ENCODE measurements at places on chromosomes 5 and 9. TPM values are rescaled to one million over a fixed set of nuclear protein-coding genes. Genes with fewer than 3 reads are reported as not detected.

The CATSPER3 gene
- total RNA-seq: 0.11 TPM

The VCAN gene
- total RNA-seq: 327 TPM

The TAF11L10 gene
- total RNA-seq: not detected

The NPDC1 gene
- total RNA-seq: 43.1 TPM

The KLHL9 gene
- total RNA-seq: 41.9 TPM

The RNF183 gene
- total RNA-seq: not detected

The COMMD10 gene
- 26.0 TPM for total RNA-seq

The SLC27A6 gene
- 0.32 TPM for total RNA-seq

The ARL14EPL gene
- not detected for total RNA-seq

GRCh38 chr5:174239718-174240117, 194.2 kb downstream of the NSG2 start:
- no peaks in the 10 kb centered on the region for H3K4me1 ChIP-seq
- no peaks in the 10 kb centered on the region for H3K36me3 ChIP-seq
- no peaks in the 10 kb centered on the region for H3K27me3 ChIP-seq
- H3K27ac ChIP-seq: no peak overlapping the region
- H3K4me3 ChIP-seq: no peak overlapping the region

DNA sequence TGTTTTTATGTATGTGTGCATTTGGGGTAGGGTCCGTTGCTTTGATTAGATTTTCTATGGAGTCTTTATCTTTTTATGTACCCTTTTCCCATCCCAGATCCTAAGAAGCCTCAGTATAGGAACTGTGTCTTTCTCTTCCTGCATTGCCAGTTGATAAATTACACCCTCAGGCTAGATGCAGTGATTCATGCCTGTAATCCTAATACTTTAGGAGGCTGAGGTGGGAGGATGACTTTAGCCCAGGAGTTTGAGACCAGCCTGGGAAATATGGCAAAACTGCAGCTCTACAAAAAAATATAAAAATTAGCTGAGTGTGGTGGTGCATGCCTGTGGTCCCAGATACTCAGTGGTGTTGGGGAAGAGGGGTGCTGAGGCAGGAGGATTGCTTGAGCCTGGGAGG, 40.2 kb downstream of the NLN start:
- peak; percentile 22 for DNase-seq
- H3K36me3 ChIP-seq: peaks cover 14% of the 10 kb centered on the region
- no peaks in the 10 kb centered on the region for H3K27me3 ChIP-seq
- no peak overlapping the region for H3K4me3 ChIP-seq
- peaks cover 10% of the 10 kb centered on the region for H3K4me1 ChIP-seq

- no peaks in the 10 kb centered on the region for H3K36me3 ChIP-seq
- H3K27ac ChIP-seq: no peak overlapping the region
- H3K4me3 ChIP-seq: peak overlapping the region; percentile 77
- DNase-seq: peak; percentile 77
- no peaks in the 10 kb centered on the region for H3K4me1 ChIP-seq
- peaks cover 18% of the 10 kb centered on the region for H3K27me3 ChIP-seq
Measured at GRCh38 chr9:126722252-126722921, 82.5 kb upstream of the ZBTB43 start.

DNA sequence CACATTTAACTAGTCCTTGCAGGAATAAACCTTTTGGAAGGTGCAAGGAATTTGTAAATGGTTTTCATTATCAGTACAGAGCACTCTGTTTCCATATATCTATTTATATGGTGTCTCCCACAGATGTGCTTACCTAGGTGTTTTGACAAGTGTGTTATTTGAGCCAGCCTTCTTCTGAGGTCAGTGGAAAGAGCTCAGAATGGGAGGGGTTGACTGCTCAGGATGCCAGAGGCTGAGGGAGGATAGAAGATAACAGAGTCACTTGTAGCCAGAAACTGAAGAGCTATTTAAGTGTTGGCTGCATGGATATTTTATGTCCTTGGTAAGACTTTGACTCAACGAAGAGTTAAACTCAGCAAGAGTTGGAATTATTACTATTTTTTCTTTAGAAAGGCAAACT, 5.0 kb downstream of the CMYA5 start:
- no peak overlapping the region for H3K27ac ChIP-seq
- H3K4me1 ChIP-seq: peaks cover 9% of the 10 kb centered on the region
- no peak overlapping the region for H3K4me3 ChIP-seq
- H3K36me3 ChIP-seq: no peaks in the 10 kb centered on the region
- H3K27me3 ChIP-seq: no peaks in the 10 kb centered on the region

DNA sequence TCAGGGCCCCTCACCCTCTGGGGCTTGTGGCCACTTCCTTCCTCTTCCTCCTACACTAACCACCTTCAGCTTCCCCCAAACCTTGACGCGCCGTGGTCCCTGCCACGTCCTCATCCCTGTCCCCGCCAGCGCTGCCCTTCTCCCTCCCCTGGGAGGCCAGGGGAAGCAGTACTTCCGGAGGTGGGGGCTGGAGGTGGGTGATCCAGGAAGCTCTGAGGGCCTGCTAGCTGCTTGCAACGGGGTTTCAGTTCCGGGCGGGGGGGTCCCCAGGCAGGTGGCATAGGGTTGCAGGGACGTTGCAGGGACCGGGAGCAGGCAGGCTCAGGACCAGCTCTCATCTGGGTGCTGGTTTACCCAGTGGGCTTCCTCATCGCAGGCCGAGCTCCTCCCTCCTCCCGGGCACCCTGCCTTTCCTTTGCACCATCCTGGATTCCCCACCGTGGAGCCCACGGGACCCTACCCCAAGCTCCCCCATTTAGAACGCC, 70.0 kb downstream of the RXRA start:
- no peak overlapping the region for H3K27ac ChIP-seq
- H3K4me1 ChIP-seq: peaks cover 11% of the 10 kb centered on the region
- no peak overlapping the region for H3K4me3 ChIP-seq
- H3K27me3 ChIP-seq: no peaks in the 10 kb centered on the region
- DNase-seq: no peak

DNA sequence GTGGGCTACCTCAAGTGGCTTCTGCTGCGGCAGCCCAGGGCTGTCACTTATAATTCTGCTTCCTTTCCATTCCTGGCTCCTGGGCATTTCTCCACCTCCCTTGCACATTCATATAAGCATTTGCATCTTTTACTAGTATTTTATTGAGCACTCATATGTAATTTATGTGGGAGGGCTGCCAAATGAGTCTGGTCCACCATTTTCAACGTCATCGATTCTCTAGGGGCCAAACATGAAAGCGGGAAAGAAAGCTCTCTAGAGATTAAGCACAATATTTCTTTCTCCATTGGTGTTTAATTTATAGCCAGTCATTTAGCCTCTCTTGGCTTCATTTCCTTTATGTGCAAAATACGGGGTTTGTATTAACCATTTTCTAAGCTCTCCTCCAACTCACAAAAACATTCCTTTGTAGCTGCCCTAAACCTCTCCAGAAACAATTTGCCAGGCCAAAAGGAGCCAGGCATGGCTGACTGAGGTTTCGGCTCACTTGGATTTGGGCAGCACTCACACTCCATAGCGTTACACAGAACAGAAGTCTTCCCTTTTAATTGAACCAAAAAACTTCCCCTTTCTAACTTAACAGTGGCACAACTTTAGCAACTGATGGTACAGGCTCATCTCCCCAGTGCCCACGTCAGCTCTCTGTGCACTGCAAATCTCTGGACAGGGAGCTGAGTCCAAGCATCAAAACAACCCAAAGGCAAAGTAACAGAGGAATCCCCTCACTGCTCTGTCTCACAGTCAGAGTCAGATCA, 183.5 kb downstream of the ROR2 start:
- no peaks in the 10 kb centered on the region for H3K27me3 ChIP-seq
- no peak for DNase-seq
- H3K4me3 ChIP-seq: no peak overlapping the region
- peaks cover 8% of the 10 kb centered on the region for H3K4me1 ChIP-seq
- no peaks in the 10 kb centered on the region for H3K36me3 ChIP-seq

DNA sequence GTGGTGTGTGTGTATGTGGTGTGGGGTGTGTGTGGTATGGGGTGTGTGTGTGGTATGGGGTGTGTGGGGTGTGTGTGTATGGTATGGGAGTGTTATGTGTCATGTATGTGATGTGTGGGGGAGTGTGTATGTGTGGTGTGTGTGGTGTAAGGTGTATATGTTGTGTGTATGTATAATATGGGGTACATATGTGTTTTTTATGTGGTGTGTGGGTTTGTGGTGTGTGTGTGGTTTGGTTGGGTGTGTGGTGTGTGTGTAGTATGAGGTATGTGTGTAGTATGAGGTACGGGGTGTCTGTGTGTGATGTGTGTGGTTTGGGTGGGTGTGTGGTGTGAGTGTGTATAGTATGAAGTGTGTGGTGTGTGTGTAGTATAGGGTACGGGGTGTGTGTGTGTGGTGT, 11.4 kb downstream of the ECSCR start:
- H3K27ac ChIP-seq: no peak overlapping the region
- H3K4me3 ChIP-seq: no peak overlapping the region
- peaks cover 16% of the 10 kb centered on the region for H3K4me1 ChIP-seq
- H3K36me3 ChIP-seq: no peaks in the 10 kb centered on the region
- no peak for DNase-seq

DNA sequence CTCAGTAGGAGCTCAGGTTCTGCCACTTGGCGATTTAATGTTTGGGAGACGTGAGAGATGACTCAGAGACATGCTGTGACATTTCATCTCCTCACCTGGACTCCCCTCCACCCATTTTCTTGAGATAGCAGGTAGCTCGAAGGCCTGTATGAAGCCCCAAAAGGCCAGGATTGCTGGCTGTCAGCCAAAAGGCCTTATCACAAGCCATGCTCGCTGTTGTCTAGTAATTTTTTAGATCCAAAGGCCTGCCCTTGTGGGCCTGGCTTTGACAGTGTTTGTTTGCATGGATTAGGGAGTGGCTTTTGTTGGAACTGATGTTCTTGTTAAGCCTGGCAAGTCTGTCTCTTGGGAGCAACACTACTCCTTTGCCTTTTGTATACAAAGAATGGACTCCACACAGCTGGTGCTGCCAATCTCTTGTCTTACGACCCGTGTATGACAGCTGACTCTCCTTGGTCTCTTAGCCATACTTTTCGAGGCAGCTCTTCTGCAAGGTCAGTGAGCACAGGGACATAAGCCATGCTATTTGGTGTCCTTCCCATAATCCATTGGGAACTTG, 22.7 kb downstream of the CAVIN4 start:
- no peak overlapping the region for H3K4me3 ChIP-seq
- no peaks in the 10 kb centered on the region for H3K27me3 ChIP-seq
- no peaks in the 10 kb centered on the region for H3K4me1 ChIP-seq
- H3K36me3 ChIP-seq: no peaks in the 10 kb centered on the region
- DNase-seq: no peak

- no peak for DNase-seq
- no peak overlapping the region for H3K4me3 ChIP-seq
Measured at GRCh38 chr5:133773247-133774202, 161.2 kb upstream of the FSTL4 start.

DNA sequence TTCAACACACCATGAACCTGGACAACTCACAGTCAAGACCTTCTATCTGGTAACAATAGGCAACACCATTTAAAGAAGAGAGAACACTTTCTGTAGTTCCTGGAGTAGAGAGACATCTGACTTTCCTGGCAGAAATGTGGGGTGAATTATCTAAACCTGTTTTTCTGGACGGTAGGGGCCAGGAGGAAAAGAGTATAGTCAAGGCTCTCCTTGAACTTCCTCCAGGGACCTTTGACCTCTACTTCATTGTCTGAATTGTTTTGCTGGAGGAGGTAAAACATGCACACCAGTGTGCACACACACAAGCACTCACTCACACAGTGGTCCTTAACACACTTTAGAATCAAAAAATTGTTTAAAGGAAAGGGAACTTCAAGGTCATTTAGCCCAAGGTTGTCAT, 13.2 kb downstream of the S100Z start:
- H3K27me3 ChIP-seq: no peaks in the 10 kb centered on the region
- H3K4me1 ChIP-seq: no peaks in the 10 kb centered on the region
- no peaks in the 10 kb centered on the region for H3K36me3 ChIP-seq
- DNase-seq: no peak
- no peak overlapping the region for H3K4me3 ChIP-seq

DNA sequence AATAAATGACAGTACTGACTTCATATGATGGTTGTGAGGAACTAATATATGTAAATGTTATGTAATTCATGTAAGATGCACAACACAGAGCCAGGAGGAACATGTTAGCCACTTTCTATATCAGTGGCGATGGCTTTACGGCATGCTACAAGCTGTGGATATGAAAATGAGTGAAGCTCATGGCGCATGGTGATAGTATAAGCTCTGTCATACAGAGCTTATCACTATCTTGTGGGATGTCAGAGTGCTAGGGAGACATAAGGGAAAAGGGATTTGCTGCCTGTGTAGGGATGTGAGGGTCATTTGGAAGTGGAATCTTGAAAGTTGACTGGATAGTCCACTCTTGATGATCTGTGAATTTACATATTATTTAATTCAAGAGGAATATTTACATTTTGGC, 13.6 kb downstream of the CPEB4 start:
- no peaks in the 10 kb centered on the region for H3K4me1 ChIP-seq
- no peak overlapping the region for H3K4me3 ChIP-seq
- no peak for DNase-seq
- H3K27ac ChIP-seq: no peak overlapping the region

GRCh38 chr9:11973011-11973410, 720.2 kb upstream of the TYRP1 start:
- no peaks in the 10 kb centered on the region for H3K4me1 ChIP-seq
- H3K27me3 ChIP-seq: no peaks in the 10 kb centered on the region
- H3K36me3 ChIP-seq: no peaks in the 10 kb centered on the region

- H3K27me3 ChIP-seq: no peaks in the 10 kb centered on the region
- no peaks in the 10 kb centered on the region for H3K36me3 ChIP-seq
- H3K27ac ChIP-seq: peak overlapping the region; percentile 94
- peak overlapping the region; percentile 9 for H3K4me3 ChIP-seq
- DNase-seq: peak; percentile 27
Measured at GRCh38 chr9:110919050-110919435, 119.2 kb downstream of the LPAR1 start.

DNA sequence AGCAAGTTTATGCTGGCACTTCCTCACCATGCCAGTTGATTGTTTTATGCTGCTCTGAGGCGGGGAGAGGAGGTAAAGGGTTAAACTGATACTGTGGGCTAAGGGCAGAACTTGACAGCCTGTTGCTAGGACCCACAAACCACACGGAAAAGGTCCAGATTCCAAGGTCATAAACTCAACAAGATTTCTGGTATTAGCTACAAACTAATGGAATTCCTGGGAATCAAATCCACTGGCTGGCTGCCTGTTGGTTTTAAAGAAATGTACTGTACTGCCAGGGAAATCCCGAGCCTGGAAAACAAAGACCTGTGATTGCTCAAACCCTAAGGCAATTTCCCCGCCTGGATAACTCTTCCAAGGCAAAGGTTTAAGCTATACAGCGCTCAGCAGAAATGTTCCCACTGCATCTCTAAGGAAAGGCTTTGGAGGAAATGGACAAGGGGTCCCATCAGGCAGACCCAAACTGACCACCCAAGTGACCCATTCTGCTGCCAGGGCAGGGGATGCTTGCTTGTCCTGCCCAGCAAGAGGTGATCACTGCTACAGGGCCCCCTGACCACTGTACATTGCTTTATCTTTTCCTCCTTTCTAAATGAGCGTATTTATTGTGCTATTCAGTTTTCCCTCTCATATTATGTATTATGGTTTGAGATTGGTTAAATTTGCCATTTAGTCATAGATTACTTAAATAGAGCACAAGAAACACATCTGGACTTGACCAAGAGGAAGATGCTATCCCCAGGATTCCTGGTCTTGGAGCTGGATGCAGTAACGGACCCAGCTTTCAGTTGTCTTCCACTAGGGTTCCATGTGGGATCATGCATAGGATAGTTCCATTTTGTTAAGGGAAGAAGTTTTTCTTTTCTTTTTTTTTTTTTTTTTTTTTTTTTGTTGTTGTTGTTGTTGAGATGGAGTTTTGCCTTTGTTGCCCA, 124.3 kb downstream of the SUSD1 start:
- H3K36me3 ChIP-seq: no peaks in the 10 kb centered on the region
- peaks cover 62% of the 10 kb centered on the region for H3K4me1 ChIP-seq
- DNase-seq: peak; percentile 90
- H3K27me3 ChIP-seq: no peaks in the 10 kb centered on the region

All from GM23248 (cell line).